ENCODE measurements at places on chromosomes 16 and 17.

GRCh38 chr16:47611042-47611441 is 149.9 kb downstream of the PHKB start:
- no peak for DNase-seq

DNA sequence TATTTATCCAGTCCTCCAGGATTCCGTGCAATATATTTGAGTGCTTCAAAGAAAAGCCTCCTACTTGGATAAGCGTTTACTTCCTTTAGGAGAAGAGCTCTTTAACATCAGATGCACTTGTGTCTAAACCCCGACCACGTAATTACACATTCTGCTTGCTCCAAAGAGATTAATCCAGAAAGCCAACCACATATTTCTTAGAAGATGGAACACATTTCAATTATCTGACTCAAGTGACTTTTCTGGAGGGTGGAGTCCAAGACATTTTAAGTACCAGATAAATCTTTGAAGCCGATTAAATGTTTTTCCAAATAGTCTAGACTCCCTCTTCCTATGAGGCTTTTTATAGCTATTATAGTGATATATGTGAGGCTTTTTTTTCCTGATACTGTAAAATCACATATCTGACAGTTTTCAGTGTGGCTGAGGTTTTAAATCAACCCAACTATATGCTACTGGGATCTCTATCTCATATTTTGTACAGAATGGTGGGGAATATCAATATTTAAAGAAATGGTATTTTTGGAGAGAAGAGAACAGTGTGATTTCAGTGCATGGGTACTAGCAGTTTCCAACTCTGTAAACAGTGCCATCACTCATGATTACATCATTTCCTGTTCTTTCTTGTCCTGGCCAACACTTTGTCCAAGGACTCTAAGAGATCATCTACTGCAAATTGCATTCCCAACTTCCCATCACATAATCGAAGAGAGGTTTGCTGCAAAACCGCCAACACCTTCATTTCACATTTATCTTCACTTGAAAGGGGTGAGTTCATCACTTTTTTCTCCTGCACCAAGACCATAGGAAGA is 192.4 kb upstream of the HSBP1 start:
- DNase-seq = no peak

GRCh38 chr17:46144246-46144645 is 49.0 kb downstream of the KANSL1 start:
- DNase-seq = no peak

DNA sequence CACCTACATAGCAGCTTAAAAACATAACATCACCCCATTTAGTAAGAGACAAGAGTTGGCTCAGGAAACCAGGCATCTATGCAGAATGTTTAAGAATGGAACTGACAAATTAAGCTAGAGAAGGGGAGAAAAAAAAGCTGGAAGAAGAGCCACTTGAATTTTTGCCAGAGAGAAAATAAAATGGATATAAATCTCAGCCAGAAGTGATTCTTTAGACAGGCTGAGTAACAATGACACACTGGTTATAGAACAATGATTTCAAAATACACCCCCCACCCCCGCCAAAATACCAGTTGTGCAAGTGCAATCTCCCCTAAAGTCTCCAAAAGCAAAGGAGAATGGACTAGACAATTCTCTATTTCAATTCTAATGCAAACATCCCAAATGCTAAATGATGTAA is 22.4 kb downstream of the LSM12 start:
- DNase-seq = peak; percentile 42

DNA sequence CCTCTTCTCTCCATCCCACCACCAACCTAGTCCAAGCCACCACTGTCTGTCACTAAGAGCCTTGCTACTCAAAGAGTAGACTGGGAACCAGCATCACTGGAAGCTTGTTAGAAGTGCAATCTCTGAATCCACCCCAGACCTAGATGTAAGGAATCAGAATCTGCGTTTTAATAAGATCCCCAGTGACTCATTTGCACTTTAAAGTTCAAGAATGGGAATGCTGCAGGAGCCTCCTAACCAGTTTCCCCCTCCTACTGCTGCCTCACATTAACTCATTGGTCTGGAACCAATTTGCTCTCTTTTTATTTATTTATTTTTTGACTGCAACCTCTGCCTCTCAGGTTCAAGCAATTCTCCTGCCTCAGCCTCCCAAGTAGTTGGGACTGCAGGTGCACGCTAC is 19.8 kb upstream of the LYRM9 start:
- no peak for DNase-seq

GRCh38 chr17:68461122-68461539 is 3.8 kb upstream of the WIPI1 start:
- no peak for DNase-seq

- no peak for DNase-seq
Measured at GRCh38 chr17:29870836-29871465, 59.1 kb downstream of the SSH2 start.

GRCh38 chr16:16073891-16074881 is 124.8 kb downstream of the ABCC1 start:
- peak; percentile 92 for DNase-seq

DNA sequence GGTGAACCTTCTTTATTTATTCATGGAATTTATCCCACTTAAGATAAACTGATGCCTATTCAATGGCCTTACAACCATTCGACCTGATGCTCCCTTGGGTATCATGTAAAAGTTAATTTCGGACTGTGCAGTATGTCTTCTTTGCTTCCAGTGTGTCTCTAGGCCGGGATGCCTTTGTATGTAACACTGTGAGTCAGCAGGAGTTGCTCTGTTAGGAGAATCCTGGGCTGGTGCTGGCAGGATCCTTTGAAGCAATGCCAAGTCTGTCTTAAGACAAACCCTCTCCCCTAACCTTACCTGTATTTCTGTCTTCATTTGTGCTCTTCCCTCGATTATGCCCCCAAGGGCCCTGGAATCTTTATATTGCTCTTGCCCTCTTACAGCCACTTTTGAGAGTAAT is 37.9 kb upstream of the ABCA8 start:
- no peak for DNase-seq

GRCh38 chr17:49379926-49380325 is 17.9 kb upstream of the ZNF652 start:
- DNase-seq = no peak

- DNase-seq = peak; percentile 62
Measured at GRCh38 chr17:63406689-63407330, 39.3 kb downstream of the CYB561 start.

DNA sequence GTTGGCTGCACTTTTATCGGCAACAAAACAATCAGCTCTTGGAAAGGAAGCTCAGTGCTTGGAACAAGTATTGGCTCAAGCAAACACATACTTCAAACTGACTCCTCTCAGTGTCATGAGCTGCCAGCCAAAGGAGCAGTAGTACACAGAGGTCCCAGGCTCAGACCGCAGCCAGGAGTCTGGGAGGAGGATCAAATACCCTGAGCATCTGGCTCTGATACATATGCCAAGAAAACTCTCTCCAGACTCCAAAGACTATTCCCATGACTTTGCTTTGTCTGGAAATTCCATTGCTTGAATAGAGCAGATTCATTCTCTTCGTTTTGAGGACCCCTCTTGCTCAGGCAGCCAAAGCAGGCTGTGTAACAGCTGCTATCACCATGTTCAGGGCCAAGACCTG is 501.6 kb upstream of the PSMD7 start:
- DNase-seq = no peak

GRCh38 chr16:11024333-11025053 is 80.1 kb downstream of the CLEC16A start:
- DNase-seq = no peak

GRCh38 chr16:8943966-8944759 is 19.5 kb downstream of the USP7 start:
- no peak for DNase-seq

DNA sequence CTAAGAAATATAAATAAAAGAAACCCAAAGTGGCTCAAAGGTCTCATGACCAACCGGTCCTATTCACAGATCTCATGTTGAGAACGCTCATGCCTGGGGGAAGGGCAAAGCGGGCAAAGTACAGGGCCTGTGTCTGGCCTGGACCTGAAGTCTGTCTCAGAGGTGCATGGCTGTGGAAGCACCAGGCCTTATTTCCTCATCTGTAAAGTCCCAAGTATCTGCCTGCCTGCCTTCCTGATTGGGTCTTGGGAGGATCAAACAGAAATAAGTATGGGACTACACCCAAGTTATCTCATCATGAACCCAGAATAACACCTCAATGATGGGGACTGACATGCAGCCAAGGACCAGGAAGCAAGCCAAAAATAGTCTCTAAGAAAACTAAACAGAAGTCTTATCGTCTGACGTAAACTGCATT is 14.2 kb downstream of the AXIN2 start:
- no peak for DNase-seq

- peak; percentile 48 for DNase-seq
Measured at GRCh38 chr17:78013683-78014467, 55.4 kb downstream of the TNRC6C start.

DNA sequence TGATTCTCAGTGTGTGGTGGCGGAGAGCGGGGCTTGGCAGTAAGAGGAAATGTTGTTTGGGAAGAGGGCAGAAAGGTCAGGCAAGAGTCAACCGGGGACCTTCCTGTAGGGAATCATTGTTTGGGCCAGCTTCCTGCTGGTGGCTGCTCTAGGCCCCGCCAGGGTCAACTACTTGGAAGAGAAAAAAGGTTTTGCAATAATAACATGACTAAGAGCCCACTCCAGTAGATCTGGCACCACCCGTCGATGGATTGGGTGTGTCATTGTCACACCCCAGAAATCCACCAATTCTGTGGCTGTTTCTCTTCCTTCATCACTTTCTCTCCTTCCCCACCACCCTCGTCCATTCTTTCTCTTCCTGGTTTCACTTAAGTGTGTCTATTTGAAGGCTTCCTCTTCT is 4.2 kb upstream of the KRT24 start:
- no peak for DNase-seq

DNA sequence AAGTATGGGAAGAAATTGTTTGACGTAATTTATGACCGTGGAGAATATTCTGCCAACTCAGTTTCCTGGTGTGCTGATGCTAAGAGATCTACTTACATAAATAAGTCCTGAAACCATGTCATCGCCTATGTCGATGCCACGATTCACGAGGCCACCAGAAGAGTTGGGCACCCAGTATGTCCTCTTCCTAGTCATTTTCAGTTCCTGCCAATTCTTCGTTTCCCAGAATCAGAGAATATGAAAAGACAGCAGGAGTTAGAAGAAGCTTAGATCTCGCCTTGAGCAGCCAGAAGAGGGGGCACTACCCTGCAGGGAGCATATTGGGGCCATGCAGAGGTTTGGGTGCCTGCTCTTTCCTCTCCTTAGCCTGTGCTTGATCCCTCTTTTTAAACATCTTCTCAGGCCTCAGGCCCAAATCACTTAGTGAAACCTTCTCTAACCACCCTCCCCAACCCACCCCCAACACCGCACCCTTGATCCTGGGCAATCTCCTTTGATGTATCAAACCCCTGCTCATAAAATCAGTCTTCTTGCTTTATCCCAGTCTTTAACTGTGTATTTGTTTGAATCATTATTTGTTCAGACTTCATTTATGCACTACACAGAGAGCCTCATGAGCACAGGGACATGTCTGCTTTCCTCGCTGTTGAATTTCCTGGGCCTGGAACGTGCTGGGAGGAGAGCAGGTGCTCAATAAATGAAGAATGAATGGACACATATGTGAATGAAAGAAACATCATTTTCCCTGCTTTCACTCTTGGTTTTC is 12.2 kb upstream of the LONP2 start:
- no peak for DNase-seq

DNA sequence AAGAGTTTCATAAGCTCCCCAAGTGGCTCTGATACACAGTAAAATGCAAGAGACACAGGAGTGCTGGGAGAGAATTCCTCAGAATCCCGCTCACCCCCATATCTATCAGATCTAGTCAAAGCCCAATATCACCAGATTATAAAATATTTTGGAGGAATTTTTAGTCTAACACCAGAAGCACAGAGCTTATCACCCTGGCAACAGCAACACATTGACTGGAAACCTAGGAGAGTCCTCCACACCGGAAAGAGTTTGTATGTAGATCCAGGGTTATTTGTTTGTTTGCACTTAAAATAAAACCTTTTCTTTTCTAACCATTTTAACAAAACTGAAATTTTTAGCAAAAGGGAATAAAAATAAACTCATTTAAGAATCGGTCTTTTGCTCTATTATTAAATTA is 7.2 kb downstream of the SOX9 start:
- no peak for DNase-seq

GRCh38 chr17:17172001-17172939 is 33.9 kb downstream of the PLD6 start:
- DNase-seq = no peak

GRCh38 chr17:9878786-9879525 is 26.1 kb downstream of the RCVRN start:
- DNase-seq = no peak

DNA sequence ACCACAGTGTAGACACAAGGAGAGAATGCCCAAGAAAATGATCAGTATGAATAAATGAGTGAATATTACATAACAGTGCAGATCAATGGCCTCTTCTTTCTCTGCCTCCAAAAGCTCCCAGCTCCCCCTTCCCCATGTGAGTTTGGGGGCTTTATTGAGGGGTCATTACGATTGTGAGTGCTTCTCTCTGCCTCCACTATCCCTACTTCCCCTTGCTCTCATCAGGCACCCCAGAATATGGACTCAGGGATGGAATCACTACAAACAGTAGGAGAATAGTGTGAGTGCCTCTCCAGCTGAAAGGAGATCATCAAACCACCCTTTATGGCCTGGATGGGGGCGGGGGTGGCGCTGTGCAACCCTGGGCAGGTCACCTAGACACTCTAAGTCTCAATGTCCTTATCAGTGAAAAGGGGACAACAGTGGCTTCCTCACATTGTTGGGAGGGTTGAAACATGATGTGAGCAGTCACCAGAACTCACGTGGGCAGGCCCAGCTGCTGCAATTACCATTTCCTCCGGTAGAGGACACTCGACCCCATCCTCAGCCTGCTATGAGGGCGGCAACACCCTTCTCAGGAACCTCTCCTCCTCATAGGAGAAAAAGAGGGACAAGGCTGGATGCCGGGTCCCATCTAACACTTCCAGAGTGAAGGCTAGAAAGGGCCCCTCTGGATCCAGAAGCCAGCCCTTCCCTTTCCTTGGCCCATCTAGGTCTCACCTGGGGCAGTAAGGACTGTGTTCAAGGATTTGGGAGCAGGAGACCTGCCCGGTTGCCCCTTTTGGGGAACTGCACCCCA is 2.1 kb upstream of the EPOP start:
- peak; percentile 44 for DNase-seq

- no peak for DNase-seq
Measured at GRCh38 chr17:17603895-17604225, 12.4 kb upstream of the PEMT start.

GRCh38 chr16:8920645-8921346 is 38.6 kb downstream of the LITAFD start:
- no peak for DNase-seq

GRCh38 chr16:77273-77806 is 685 bp upstream of the MPG start:
- no peak for DNase-seq

GRCh38 chr16:28196387-28196987 is 15.3 kb downstream of the XPO6 start:
- DNase-seq = no peak
